ENCODE measurements at places on chromosomes 7 and 10.

DNA sequence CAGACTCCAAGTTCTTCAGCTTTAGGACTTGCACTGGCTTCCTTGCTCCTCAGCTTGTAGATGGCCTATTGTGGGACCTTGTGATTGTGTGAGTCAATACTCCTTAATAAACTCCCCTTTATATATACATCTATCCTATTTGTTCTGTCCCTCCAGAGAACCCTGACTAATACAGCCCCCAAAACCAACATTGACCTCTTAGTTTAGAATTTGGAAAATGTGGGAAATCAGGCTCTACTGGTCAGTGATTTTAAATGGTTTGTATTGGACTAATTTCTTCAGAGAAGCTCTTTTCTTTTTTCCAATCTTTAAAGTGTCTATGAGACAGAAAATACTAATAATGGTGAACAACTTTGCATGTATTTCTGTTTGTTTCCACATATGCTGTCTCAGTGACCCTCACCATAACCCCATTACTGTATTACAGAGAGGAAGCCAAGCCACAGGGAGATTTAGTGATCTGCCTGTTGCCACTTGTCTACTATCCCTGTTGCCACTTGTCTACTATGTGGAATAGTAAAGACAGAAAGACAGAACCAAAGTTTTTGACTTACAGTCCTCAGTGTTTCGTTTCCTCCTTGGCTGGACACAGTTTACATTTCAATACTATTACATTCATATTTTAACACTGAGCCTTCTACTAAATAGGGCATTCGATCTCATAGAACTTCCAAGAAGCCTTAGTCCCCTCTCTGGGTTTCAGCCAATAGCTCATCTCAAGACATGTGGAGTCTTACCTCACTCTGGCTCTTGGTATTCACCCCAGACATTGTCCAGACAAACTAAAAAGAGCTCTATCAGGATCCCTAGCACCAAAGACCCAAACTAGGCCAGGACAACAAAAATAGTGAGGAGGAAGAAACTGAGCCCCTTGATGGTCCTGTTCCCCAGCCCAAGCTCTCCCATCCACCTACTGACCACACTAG, 121.0 kb downstream of the AKR1D1 start:
- no peak for DNase-seq

- no peak for DNase-seq
Measured at GRCh38 chr10:126110489-126111180, 214.3 kb downstream of the FANK1 start.

GRCh38 chr7:70134029-70134770, 535.9 kb downstream of the AUTS2 start:
- DNase-seq, result no peak

GRCh38 chr7:157408258-157409101, 71.7 kb downstream of the DNAJB6 start:
- DNase-seq, result no peak

- DNase-seq, result peak; percentile 35
Measured at GRCh38 chr10:74419958-74420375, 268.9 kb downstream of the ADK start.

- DNase-seq, result no peak
Measured at GRCh38 chr7:33685981-33686683, 219.2 kb upstream of the BMPER start.

- no peak for DNase-seq
Measured at GRCh38 chr10:7205656-7206055, 205.2 kb downstream of the SFMBT2 start.

GRCh38 chr10:131655101-131655849, 245.5 kb upstream of the PPP2R2D start:
- no peak for DNase-seq

GRCh38 chr10:29652192-29652591, 17.4 kb upstream of the SVIL start:
- DNase-seq, result no peak

DNA sequence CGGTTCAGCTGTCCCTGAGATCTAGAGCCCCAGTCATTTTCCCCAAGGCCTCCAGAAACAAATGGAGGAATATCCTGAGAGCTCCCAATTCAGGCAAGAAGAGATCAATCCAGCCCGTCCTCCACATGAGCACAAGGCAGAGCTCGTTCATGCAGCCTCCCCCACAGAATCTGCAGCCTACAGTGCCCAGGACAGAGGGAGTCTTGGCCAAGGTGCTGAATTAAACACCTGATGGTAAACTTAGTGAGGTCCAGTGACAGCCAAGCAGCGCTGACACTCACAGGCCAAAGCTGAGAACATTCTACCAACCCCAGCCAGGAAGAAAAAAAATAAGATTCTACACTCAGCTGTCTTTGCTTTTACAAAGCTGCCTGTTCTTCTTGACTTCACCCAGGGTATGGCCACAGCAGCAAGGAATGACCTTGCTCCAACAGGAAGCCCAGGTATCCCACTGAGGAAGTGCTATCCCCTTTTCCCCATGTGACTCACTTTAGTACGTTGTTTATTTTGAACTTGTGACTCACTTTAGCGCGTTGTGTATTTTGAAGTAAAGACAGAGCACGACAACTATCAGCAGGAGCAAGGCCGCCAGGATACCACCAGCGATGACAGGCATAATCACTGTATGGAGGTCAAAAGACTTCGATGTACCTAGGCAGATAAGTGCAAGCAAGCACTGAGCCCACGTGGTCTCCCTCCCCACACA, 4.4 kb upstream of the CUZD1 start:
- no peak for DNase-seq

- no peak for DNase-seq
Measured at GRCh38 chr7:142608630-142609428, 140.4 kb upstream of the PRSS1 start.

DNA sequence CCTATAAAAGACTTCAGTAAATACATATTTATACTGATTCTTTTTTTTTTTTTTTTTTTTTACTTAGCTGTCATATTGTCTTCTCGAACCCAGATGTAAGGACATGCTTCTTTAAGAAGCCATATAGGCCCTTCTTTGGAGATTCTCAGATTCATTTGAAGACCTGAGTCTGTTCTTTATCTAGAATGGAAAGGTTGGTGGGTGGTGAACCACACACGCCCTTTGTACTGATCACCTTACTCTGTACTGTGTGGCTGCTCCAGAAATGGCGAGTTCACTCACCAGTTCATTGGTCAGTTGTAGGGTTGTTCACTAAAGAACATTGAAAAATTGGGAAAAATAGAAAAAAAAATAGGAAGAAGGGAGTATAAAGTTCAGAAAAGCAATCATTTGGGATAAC, 32.5 kb downstream of the LANCL2 start:
- DNase-seq, result no peak

- DNase-seq, result no peak
Measured at GRCh38 chr10:131056781-131057180, 254.7 kb downstream of the TCERG1L start.

DNA sequence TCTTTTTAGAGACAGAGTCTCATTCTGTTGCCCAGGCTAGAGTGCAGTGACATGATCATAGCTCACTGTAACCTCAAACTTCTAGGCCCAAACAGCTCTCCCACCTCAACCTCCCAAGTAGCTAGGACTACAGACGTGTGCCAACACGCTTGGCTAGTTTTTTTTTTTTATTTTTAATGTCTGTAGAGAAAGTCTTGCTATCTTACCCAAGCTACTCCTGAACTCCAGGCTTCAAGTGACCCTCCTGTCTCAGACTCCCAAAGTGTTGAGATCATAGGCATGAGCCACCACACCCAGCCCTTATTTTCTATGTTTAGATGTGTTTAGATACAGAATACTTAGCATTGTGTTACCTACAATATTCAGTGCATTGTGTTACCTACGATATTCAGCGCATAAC, 46.4 kb downstream of the KMT2E start:
- no peak for DNase-seq

DNA sequence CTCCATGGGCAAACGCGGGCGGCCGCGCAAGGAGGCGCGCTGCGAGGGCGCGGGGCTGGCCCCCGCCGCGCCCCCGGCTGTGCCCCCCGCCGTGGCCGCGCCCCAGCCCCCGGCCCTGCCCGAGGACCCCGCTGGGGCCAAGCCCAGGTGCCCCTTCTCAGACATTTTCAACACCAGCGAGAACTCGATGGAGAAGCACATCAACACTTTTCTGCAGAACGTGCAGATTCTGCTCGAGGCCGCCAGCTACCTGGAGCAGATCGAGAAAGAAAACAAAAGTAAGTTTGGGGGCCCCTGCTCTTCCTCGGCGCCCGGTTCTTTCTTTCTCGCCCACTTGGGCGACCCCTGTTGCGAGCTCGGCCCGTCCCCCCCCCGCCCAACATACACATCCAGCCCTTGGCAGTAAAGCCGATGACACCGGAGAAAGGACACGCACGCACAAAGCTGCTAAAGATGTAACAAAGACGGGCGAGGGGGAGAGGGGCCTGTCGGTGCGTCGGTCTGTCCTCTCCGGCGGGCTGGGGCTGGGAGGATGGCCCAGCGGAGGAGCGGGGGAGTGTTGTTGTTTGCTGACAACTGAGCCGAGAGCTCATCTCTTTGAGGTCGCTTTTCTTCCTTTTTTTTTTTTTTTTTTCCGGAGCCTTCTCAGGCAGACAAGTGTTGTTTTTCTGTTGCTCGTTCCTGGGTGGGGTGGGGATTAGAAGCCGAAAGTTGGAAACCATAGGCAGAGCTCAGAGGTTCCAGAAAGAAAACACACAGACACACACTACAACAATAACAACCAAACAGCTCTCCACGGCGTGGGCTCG, 604 bp downstream of the MXI1 start:
- peak; percentile 43 for DNase-seq

DNA sequence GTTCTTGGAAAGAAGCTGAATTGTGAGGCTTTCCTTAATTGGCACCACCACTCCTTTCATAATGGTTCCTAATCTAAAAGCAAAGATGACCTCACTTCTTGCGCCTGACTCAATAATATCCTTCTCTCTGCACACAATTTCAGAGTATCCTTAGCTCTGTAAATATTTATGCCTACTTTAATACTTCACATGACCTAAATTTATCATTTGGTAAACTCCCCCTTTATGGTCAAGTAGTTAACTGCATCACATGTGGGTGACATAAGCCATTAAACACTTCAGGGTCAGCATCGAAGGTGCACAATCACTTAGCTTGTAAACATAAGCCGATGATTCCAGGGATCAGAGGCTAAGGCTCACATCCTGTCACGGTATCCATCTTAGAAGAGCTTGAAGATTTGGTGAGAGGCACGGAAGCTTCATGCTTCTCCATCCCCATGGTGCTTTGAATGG, 7.3 kb upstream of the RHOBTB1 start:
- no peak for DNase-seq

DNA sequence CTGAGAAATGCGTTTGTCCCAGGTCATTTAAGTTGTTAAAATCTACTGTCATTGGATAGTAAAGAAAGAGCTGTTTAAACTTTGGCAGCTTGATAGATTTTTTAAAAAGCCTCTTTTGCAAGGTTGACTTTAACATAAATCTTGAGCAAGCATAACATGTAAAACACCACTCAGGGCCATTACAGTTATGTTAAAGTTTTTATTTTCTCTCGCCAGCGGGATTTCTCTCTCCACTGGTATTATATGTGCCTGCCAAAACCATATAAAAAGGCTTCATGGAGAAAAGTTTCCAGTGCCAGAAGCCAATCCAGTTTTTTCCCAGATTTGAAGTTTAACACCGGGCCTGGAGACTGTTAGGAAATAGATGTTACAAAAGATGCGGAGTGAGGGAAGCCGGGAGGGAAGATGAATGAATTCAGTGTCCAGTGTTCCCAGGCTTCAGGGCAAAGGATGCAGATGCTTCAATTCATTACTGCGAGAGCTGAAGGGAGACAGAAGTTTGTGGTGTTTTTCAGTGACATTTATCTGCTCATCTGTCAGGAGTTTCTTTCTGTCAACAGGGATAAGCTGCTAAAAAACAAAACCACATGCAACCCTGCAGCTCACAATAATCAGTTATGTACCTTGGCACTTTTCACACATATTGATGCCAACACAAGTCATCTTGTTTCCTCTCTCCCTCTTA, 155.5 kb downstream of the SPAG6 start:
- DNase-seq, result no peak

- no peak for DNase-seq
Measured at GRCh38 chr10:116683166-116683565, 59.2 kb downstream of the HSPA12A start.

DNA sequence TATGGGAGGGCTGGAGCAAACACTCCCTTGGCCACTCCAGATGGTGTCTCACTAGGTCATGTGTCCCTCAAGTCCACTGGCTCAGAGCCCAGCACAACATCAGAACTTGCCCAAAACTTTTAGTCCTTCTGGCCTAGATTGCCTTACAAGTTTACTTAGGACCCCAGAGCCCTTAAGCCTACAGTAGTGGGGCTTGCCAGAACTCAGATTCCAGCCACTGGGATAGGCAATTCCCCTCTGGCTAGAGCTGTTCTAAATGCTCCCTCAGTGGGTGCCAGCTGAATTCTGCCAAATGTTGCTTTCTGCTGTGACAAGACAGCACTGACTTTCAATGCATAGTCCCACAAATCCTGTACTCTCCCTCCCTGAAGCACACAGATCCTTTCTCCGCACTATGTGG, 331.1 kb downstream of the HTR7 start:
- DNase-seq, result no peak

DNA sequence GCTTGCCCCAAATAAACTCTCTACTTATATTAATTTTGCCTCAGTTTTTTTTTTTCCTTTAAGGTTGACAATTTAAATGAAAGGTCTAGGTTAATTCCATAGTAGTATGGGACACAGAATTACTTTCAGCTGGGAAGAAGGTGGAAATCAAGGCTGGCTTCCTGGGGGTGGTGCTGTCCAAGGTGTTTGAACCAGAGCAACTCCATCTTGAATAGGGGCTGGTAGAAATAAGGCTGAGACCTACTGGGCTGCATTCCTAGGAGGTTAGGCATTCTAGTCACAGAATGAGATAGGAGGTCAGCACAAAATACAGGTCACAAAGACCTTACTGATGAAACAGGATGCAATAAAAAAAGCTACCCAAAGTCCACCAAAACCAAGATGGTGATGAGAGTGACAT, 1190.8 kb upstream of the AUTS2 start:
- no peak for DNase-seq

- no peak for DNase-seq
Measured at GRCh38 chr10:67663449-67664087, 32.4 kb downstream of the CTNNA3 start.

GRCh38 chr7:19110026-19110730, 7.3 kb downstream of the TWIST1 start:
- peak; percentile 49 for DNase-seq

DNA sequence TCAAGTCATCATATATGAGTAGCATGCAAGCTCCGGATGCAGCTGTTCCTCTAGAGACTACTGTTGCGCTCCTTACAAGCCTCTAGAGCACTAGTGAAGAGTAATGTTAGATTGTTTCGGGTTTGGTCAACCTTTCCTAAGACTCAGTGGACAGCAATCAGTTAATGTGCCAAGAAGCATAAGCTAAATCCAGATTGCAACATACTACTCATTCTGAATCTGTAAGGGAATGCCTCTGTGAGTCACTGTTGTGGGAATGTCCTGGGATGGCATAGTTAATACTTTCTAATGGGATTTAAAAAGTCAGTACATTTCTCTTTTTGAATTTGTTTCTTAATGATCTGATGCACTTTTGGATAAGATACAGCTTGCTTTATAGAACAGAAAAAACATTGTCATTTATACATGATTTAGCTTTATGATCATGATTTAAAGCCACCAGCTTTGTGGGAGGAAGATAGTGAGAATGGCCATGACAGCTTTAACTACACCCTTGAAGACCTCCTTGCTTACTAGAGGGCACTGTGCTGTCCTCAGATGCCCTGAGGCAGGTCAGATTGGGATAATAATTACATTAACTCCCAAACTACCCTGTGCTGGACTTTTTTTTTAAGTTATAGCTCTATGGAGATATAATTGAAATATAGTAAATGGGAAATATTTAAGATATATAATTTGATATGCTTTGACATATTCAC, 138.4 kb downstream of the SDK1 start:
- no peak for DNase-seq

- DNase-seq, result no peak
Measured at GRCh38 chr10:23657677-23658076, 218.8 kb downstream of the OTUD1 start.

GRCh38 chr7:18086165-18087025, 58.7 kb upstream of the PRPS1L1 start:
- peak; percentile 26 for DNase-seq

All from EL (cell line).